ENCODE measurements at places on chromosomes 16 and 17. TPM values are rescaled to one million over a fixed set of nuclear protein-coding genes. Genes with fewer than 3 reads are reported as not detected.

The CUEDC1 gene
- 35.5 TPM for total RNA-seq

- no peak for DNase-seq
Observed at GRCh38 chr16:49459953-49460735, 86.5 kb downstream of the C16orf78 start.

- no peak for DNase-seq
Observed at GRCh38 chr17:6327007-6327406, 107.9 kb downstream of the AIPL1 start.

- DNase-seq, result no peak
Observed at GRCh38 chr16:1926271-1926670, 8.1 kb upstream of the HS3ST6 start.

The HOXB9 gene
- not detected for total RNA-seq

GRCh38 chr16:57538235-57538721, 1.9 kb upstream of the CCDC102A start:
- DNase-seq, result no peak

The METTL16 gene
- 22.4 TPM for total RNA-seq

DNA sequence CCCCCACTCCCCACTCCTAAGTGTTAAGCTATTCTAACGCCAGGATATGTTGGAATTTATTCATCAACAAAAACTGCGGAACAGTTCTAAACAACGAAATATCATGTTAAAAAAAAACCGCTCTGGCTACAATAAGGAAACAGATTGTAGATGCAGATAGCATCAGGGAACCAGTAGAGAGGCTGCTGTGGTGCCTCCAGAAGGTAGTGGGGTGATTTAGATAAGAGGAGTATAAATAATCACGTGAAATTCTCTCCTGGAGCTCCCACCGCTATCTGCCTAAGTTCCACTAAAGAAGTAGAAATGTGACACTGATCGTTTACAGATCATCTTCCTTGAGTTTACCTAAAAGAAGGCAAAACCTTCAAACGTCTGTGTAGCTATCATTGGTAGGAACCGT, 8.0 kb downstream of the AHSP start:
- DNase-seq, result no peak

The MAF gene
- total RNA-seq, result not detected
